Pons (tissue), 1 donor: ENCODE measurements at places on chromosomes 13 and 19.

DNA sequence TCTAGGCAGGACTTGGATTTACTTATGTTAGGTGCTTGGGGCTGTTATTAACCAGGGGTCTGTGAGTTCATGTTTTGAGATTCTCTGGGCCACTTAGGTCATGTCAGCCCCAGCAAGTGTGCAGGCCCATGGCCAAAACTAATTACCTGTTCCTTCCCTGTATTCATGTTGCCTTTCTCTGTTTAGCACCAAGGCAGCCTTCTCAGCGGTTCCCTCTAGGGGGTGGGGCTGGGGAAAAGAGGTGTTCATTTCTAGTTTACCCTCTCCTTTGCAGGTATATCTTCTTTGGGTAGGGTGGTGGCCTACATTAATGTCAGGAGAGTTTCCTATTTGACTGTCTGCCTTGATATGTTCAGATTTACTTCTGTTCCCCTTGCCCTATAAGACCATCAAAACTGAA, 61.7 kb downstream of the PDS5B start:
- DNase-seq: no peak

- DNase-seq: peak; percentile 12
These were observed 551.4 kb downstream of the TBC1D4 start for GRCh38 chr13:74930402-74931165.

GRCh38 chr19:40742477-40742876, 7.8 kb downstream of the ACTMAP start:
- no peak for DNase-seq

GRCh38 chr19:23070353-23071146, 46.3 kb upstream of the ZNF730 start:
- DNase-seq: no peak

DNA sequence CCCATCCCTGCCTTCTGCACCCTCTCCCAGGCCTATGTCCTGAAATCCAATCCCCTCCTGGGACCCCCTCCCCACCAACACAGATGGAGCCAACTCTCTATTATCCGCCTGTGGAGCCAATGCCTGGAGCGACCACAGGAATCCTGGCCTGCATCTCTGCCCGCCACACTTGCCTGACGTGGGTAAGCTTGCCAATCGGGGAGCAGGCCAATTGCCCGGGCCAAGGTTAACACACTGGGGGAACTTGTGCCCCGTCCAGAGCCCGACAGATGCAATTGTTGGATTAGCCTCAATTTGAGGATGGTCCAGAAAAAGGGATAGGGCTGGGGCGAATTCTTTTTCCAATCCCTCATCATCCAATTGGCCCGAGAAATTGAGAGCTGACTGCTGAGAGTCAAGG, 5.9 kb downstream of the WIZ start:
- no peak for DNase-seq

DNA sequence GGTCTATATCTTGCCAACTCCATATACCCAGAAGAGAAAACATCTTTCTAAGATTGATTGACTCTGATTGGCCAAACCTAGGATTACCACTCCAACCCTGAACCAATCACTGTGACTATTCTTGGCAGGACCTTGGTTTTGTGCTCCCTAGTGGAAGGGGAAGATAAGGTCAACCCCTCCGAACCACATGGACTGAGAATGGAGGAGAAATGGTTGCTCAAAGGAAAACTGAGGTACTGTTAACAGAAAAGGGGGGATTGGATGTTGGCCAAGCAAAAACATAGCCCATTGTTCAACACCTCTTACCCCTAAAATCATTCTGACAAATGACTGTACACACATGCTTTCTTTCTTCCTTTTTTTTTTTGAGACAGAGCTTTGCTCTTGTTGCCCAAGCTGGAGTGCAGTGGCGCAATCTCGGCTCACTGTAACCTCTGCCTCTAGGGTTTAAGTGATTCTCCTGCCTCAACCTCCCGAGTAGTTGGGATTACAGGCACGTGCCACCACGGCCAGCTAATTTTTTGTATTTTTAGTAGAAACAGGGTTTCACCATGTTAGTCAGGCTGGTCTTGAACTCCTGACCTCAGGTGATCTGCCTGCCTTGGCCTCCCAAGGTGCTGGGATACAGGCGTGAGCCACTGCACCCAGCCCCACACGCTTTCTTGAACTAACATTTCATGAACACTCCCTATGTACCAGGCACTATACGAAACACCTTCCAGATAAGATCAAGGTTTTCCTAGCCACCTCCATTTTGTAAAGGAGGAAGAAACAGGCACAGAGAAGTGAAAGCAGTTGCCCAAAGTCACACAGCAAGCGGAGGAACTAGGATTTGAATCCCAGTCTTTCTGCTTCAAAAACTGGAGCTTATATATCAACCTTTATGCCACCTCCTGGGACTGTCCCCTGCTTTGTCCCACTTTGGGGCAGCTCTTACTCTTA, 6.5 kb downstream of the MEIOSIN start:
- no peak for DNase-seq

- no peak for DNase-seq
These were observed 799.8 kb upstream of the SLC10A2 start for GRCh38 chr13:103866048-103866447.

- no peak for DNase-seq
These were observed 32.3 kb downstream of the ITM2B start for GRCh38 chr13:48265217-48265815.

DNA sequence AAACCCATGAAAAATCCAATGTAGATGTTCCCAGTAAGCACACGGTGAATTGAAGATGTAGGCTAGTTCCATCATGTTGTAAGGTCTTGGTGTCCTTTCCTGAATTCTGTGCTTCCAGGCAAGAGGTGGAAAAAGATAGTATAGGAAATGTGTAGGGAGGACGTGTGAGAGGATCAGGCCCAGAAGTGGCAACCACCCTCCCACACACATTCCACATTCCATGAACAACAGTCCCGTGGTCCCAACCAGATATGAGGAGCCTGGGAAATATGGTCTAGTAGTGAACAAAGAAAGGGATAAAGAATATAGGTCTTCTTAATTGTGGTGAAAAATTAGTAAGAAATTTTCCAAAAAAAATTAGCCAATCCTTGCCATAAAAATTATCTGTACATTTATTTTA, 1254.2 kb upstream of the SLC10A2 start:
- DNase-seq: no peak

GRCh38 chr13:28106976-28107375, 6.6 kb upstream of the FLT3 start:
- no peak for DNase-seq

- DNase-seq: no peak
These were observed 6.0 kb upstream of the HAS1 start for GRCh38 chr19:51729781-51730180.

GRCh38 chr13:80306337-80306972, 34.5 kb downstream of the SPRY2 start:
- no peak for DNase-seq

DNA sequence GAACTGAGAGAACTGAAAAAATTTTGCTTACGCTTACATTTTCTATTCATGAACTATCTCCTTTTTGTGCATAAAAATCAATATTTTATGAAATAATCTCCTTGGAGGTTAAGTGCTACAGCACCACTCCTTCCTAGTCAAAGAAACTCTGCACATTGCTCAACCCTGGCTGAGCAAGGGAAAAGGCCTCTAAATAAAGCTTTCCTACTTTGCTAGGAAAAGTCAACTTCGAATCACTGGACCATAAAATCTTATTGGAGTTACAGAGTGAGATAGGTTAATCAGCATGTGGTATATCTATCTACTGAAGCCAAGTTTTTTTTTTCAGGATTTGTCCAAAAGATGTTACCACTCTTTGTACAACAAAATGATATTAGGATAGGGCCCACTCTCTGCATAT, 57.5 kb upstream of the HMGB1 start:
- no peak for DNase-seq

DNA sequence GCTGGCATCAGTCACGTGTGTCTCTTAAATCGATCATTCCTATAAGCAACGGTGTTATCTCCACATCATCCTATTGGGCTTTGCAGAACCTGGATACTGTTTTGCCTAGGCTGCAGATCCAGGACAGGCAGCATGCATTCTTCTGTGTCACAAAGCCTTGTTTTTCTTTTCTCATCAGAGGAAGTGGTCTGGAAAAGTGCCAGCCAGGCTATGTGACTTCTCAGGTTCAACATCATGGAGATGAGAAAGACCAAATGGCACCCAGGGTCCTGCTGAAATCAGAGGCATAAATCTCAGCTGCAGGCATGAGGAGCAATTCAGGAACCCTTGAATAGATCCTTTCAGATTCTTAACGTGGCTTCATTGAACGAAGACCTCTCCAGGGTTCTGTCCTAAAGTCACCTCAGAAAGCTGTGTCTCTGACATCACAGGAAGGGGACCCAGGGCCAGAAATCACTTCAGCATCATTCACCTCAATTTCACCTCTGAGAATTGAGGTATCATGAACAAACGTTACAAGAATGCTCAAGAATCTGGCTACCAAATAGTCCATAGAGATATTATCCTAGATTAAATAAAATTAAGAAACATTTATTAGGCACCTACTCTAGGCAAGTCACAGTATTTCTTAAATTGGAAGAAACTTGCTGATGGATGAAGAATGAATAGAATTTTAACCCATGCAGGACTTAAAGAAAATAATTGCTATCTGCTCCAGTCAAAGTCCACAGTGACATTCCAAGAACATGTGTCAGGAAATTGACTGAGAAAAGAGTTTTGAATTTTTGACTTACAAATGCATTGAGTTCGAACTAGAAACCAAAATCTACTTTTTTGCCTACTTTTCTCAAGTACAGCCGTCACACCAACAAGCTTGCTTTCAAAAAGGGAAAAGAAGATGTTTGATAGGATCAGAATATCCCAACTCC, 124.1 kb downstream of the COG6 start:
- no peak for DNase-seq

DNA sequence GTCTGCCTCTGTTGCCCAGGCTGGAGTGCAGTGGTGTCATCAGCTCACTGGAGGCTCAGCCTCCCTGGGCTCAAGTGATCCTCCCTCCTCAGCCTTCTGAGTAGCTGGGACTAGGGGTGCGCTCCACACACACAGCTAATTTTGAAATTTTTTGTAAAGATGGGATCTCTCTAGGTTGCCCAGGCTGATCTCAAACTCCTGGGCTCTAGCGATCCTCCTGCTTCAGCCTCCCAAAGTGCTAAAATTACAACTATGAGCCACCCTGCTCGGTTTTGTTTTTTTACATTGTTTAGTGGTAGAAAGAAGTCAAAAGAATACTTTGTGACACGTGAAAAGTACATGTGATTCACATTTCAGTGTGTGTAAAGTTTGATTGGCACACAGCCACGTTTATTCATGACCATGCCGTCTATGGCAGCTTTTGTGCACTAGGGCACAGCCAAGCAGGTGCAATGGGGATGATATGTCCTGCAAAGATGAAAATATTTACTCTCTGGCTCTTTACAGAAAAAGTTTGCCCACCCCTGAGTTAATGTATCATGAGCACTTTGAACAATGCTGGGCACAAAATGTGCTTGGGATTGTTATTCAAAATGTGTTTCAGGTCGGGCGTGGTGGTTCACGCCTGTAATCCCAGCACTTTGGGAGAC, 16.2 kb upstream of the NFIC start:
- DNase-seq: no peak

GRCh38 chr13:107266657-107267056, 698.7 kb upstream of the ARGLU1 start:
- no peak for DNase-seq

GRCh38 chr13:77909827-77910226, 8.8 kb downstream of the EDNRB start:
- DNase-seq: no peak

DNA sequence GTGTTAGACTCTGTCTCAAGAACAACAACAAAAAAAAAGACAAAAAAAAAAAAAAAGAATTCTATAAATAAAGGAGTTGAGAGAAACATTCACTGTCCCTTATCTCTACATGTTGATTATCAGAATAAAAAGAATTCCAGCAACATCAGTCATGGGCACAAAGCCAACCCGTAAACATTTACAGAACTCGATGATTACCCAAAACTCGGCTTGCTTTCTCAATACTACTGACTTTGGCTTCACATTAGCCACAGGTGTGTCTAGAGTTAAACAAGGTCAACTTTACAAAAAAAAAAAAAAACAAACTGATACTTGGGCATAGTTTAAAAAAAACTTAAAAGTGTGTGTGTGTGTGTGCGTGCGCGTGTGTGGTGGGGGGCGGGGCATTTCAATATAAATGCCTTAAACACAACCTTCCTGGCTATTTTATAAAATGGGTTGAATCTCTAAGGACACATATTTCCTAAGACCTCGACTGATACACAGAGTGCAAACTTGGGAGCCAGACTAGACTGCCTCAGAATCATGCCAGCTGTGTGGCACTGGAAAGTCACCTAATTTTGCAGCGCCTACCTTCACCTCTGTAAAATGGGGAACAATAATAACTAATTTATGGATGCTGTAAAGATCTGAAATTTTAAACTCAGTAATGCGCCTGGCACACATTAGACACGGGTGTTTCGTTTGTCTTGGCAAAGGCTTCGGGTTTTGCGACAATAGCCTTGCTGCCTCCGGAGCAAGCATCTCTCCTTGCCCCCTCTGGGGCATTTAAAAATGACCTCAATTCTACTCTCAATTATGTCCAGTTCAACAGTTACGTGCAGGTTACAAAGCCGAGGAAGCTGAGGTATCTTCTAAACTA, 922 bp downstream of the EBPL start:
- peak; percentile 26 for DNase-seq

- no peak for DNase-seq
These were observed 9.4 kb downstream of the BCL3 start for GRCh38 chr19:44757735-44758505.

DNA sequence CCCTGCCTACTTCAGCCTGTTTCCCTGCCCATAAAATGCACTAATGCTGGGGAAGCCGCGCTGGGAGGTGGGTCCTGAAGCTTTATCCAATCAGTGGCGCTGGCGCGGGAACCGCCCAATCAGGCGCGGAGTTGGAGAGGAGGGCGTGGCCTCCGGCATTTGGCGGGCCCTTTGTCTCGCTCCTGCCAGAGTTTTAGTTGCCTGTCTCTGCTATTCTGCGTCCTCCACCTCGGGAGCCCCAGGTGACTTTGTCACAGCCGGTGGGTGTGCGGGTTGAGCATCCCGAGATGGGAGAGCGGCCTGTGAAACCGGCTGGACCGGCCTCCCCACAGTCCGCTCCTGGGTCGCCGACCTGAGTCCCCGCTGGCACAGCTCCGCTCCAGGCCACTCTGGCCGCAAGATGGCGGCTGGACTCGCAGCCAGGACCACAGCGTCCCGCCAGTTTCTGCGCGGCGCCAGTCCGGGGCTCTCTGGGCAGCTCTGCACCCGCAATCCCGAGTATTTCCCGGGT, 30.7 kb upstream of the ZNF429 start:
- DNase-seq: peak; percentile 57

- DNase-seq: no peak
These were observed 22.5 kb upstream of the POU2F2 start for GRCh38 chr19:42154471-42155323.
